RPMI7951 (cell line): ENCODE measurements at places on chromosomes 5 and 9. TPM values are rescaled to one million over a fixed set of nuclear protein-coding genes. Genes with fewer than 3 reads are reported as not detected.

The ADAMTSL2 gene
- total RNA-seq: 6.6 and 9.7 TPM in 2 replicates

The NIPAL4 gene
- 0.10 and 0.48 TPM in 2 replicates for total RNA-seq

The BRINP1 gene
- under 0.01 and 0.24 TPM in 2 replicates for total RNA-seq

The PLAC8L1 gene
- not detected in 2 replicates for total RNA-seq

The NMUR2 gene
- total RNA-seq: not detected in 2 replicates

The PCDHA12 gene
- not detected in 2 replicates for total RNA-seq

The IL33 gene
- total RNA-seq: under 0.01 TPM in 1 of 2 replicates, not detected in the other

The WDR38 gene
- 0.12 and 0.20 TPM in 2 replicates for total RNA-seq

The PPP1R2B gene
- 0.12 TPM in 1 of 2 replicates, not detected in the other for total RNA-seq

The MPDZ gene
- total RNA-seq: 13.7 and 17.3 TPM in 2 replicates

The NEUROG1 gene
- total RNA-seq: not detected in 2 replicates

The SLC6A18 gene
- not detected in 2 replicates for total RNA-seq
